Right kidney (tissue), 9 donors: ENCODE measurements at places on chromosomes 3 and 15.
A peak's percentile ranks its signal among the peaks of the same experiment; 100 is the strongest.

GRCh38 chr15:78768531-78769408 lies 42.5 kb downstream of the ADAMTS7 start:
- DNase-seq, result no peak

- peak; percentile 69 for DNase-seq
Measured at GRCh38 chr3:184584464-184584891, 22.9 kb downstream of the EPHB3 start.

DNA sequence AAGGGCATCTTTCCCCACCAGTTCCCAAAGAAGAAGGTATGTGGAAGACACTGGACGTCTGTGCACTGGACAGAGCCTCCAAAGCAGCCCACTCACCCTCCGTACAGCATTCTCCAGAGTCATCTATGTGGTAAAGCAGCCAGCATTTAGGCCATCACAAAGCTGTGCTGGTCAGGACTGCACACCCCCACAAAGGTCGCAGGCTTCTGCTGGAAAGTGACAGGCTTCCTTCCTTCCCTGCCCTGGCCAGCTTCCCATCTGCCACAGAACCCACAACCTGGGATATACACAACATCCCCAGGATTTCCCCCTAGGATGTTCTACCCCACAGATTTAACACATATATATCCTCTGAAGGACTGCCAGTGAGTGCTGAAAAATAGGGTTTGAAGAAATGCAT lies 64.6 kb upstream of the GALNT15 start:
- DNase-seq, result no peak

DNA sequence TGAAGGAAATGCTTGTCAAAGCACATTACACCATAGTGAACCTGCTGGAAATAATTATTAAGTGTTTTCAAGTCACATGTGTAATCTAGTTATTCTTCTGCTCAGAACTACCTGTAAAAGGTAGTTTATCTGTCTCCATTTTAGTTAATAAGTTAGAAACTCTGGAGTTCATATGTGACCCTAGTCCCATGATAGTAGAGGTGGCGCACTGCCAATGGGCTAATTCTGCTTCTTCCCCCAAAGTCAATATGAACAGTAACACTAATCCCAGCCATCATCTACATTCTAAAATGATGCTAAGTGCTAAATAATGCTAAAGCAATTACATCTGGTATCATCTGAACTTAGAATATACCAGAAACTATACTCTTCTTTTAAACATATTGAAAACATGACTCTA lies 361.0 kb upstream of the NECTIN3 start:
- no peak for DNase-seq

- no peak for DNase-seq
Measured at GRCh38 chr3:70309591-70309990, 2.8 kb downstream of the MDFIC2 start.

GRCh38 chr3:99962703-99963102 lies 145.0 kb downstream of the CMSS1 start:
- DNase-seq, result no peak

DNA sequence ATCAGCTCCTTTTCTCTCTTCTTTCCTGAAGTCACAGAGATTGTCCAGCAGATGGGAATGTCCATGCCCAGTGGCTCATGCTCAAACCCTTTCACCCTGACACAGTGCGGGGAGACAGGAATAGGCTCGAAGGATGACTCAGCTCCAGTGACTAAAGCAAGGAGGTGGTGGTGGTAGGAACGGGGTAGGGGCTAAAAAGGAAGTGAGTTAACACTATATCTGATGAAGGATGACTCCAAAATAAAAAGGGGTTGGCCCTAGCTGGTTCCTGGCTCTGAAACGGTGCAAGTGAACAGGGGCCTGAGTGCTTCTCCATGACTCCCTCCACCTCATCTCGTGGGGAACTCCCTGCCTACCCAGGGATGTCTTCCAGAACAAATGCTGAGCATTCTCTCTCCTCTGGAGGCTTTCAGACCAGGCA lies 167.4 kb upstream of the LPP start:
- DNase-seq, result no peak

GRCh38 chr3:23669541-23670255 lies 136.1 kb upstream of the UBE2E1 start:
- no peak for DNase-seq

DNA sequence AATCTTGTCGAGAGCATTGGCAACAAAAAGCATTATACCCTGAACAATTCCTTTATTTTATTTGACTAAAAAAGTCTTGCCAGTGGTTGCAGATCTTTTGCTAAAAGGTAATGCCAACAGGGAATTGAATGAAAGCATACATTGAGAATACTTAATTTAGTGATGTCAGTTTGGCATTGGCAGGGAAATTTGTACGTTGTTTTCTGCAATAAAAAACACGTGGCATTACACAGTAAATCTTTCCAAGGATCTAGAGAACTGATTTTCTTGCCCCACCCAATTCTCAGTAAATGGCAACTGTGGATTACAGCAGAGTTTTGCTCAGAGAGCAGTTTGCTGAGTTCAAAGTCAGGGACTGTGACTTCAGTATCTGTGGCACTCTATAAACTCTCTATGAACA lies 38.3 kb upstream of the IGSF10 start:
- no peak for DNase-seq
